ENCODE measurements at places on chromosomes 6 and 20. TPM values are rescaled to one million over a fixed set of nuclear protein-coding genes. Genes with fewer than 3 reads are reported as not detected.

EYS gene
- total RNA-seq: 3.2 TPM

CTCFL gene
- total RNA-seq: not detected

AHCY gene
- total RNA-seq: 128 TPM

BHLHE23 gene
- not detected for total RNA-seq

C6orf15 gene
- total RNA-seq: 0.33 TPM

TRIM40 gene
- not detected for total RNA-seq

TGM3 gene
- total RNA-seq: not detected

PCSK2 gene
- total RNA-seq: not detected

SOX12 gene
- total RNA-seq: 8.5 TPM

STMND1 gene
- total RNA-seq: not detected

CPNE5 gene
- 23.5 TPM for total RNA-seq

TNXB gene
- total RNA-seq: 4.2 TPM

All from vein endothelial cell (primary cell).